Stimulated activated CD8-positive, alpha-beta memory T cell treated with anti-CD3 and anti-CD28 coated beads, Interleukin-2, amount 100 ng/mL, for 1 hour (primary cell): ENCODE measurements at places on chromosomes 5 and 9.

DNA sequence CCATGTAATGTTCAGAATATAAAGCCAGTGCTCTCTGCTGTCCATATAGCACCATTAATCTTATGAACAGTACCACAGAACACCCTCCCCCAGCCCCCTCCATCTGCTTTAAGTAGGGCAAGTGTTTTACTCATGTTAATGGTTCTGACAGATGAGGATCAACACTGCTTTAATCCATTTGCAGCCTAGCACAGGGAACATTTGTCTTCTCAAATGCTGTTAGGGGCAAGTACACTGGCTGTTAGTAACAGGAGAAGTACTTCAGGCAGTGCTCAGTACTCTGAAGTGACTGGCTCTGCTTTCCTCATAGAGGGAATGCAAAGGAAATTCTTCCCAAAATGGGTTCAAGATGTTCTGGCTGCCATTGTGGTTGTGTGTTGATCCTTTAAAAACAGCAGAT is 202.6 kb downstream of the DCP2 start:
- DNase-seq = no peak

DNA sequence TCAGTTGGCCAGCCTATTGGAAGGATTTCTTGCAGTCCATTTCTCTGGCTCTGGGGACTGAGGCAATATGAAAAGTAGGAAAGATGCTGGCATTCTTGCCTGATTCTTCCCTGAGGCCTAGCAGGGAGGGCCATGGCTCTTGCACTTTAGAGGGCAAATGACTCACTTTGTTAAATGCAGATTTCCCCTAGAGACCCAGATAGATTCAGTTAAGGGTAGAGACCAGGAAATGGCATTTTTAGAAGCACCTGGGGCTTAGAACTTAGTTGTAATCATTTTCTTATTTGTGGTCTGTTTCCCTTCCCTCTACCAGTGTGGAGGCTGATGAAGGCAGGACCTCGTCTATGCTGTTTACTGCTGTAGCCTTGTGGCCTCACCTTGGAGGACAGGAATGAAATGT is 112.8 kb upstream of the NR3C1 start:
- DNase-seq = no peak

- no peak for DNase-seq
Measured at GRCh38 chr5:141127305-141127704, 5.7 kb downstream of the PCDHB4 start.

DNA sequence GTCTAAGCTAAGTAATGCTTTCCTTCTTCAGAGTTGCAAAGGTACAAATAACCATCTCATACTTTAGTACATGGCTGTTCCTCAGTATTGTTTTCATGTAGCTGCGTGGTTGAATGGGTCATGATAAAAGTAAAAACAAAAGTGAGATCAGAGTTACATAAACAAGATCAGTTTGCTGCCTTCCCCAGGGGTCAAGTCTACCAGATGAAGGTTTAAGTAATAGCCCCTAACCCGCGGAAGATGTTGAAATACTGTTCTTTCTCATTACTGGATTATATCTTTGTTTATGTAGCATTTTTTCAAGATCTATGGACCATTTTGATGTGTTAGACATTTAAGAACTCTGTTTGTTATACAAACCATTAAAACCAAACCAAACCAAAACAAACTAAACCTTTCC is 34.1 kb upstream of the ARRDC3 start:
- no peak for DNase-seq

DNA sequence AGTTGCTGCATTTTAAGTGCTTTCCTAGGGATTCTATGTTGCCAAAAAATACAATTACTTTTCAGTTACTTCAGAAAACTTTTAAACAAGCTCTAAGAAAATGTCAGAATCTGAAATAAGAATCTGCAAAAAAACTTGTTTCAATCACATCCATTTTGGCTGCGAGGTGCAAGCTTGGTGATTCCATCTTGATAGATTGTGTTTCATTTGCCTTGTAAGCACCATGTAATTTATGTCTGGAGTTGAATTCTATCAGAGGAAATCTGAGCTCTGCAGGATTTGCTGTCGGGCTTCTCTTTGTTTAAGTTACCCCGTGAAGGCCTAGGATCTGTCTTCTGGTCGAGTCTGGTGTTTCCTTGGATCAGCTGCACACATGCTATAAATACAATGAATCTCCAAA is 40.4 kb upstream of the MAN2A1 start:
- DNase-seq = no peak

GRCh38 chr5:173396311-173396993 is 68.2 kb upstream of the STC2 start:
- no peak for DNase-seq

GRCh38 chr5:119743927-119744326 is 114.6 kb downstream of the FAM170A start:
- no peak for DNase-seq

DNA sequence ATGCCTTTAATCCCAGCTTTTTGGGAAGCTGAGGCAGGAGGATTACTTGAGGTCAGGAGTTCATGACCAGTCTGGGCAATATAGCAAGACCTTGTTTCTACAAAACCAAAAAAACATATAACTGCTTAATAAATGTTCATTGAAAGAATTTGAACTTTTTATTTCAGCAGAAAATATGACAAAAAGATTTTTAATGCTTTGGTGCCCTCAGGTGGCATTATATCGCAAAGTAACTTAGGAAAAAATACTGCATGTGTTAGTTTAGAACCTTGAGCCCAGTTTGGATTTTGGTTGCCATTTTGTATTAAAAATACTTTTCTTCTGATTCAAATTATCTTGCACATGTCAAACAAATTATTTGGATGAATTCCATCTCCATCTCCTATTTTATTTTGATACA is 103.2 kb downstream of the GPBP1 start:
- no peak for DNase-seq

- DNase-seq = no peak
Measured at GRCh38 chr5:6201631-6202030, 176.7 kb downstream of the MED10 start.

GRCh38 chr9:69877852-69878514 is 57.4 kb downstream of the CFAP95 start:
- no peak for DNase-seq

DNA sequence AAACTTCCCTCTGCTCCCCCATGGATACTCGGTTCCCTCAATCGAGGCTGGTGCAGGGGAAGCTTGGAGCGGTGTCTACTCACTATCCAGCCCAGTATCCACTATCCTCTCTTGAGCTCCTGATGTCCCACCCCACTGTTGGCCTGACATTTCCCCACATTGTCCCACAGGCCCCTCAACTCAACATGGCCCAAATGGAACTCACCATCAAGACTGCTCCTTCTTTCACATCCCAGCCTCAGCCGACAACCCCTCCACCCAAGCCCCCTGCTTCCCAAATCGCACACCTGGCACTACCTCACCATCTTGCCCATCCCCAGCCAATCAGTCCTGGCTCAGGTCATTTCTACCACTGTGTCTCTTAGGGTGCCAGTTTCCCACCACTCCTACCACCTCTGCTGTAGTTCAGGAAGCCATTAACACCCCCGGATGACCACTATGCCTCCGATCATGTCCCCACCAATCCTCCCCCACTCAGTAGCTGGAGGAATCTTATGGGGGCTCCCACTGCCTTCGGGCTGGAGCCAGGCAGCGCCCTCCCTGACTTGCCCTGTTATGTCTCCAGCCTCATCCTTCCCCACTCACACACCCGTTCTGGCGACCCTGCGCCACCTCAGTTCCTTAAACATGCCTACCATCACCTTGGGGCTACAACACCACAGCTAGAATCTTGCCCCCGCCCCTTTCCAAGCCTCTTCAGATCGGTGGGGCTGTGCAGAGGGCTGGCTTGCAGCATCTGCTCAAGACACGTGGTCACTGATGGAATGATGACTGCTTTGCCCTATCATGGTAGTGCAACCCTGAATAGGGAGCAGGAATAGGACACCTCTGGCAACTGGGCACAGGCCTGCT is 273.6 kb downstream of the FSTL4 start:
- no peak for DNase-seq

DNA sequence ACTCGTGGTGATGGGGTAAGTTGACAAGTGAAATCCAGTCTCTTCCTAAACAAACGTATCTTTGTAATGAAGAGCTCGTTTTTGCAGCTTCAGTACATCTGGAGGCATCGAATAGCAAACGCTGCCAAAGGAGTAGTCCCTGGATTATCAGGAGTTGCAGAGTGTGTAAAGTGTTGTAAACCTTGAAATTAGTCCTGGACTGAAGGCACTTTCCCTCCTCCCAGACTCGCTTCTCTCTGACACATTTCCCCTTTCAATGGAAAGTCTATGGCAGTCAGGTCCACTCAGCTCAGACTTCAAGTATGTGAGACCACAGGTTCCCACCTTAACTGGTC is 1.5 kb upstream of the PBX3 start:
- DNase-seq = no peak

- no peak for DNase-seq
Measured at GRCh38 chr5:17415321-17415758, 82.7 kb upstream of the TAF11L2 start.

DNA sequence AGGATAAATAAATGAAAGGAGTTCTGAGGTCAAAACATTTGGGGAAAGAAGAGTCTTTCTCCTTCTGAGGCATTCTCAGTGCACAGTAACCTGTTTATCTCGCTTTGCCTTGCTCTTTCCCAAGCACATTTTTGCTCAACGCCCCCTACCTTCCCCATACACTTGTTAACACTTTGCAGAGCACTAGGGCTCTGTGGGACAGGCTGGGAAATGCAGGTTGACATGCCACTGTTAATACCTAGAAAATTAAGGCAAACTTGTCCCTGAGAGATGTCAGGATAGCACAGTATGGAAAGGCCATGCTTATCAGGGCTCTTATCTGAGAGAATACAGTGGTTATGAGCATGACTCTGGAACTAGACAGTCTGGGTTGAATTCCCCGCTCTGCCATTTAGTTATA is 152.0 kb downstream of the DOCK8 start:
- DNase-seq = no peak

DNA sequence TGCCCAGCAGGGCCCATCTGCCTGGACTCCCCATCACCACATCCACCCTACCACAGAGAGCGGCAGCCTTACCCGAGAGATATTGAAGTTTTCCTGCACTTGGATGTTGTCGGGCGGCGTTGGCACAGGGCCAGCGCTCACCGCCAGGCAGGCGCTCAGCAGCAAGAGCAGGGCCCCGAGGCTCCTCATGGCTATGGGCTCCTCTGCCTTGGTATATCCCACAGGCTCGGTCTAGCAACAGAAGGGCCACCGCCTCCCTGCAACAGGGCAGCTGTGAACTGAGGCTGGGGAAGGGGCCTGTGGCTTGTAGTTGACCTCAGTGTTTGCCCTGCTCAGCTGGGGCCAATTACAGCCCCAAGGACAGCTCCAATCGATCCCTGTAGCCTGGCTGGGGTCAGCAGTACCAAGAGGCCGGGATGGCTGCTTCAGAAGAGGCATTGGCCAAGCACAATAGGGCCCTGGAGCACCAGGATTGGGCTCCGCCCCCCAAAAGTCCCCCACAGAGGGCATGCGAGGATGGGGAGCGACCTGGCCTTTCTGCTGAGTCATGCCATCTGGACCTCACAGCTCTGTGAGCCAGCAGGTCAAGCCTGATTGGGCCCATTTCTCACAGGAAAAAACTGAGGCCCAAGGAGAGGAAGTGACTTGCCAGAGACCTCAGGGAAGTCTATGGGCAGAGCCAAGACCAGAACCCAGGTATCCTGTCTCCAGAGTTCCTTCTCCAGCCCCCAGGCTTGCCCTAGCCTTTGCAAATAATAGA is at the start of gene AMBP:
TSS of gene AMBP (minus strand) at position 280 of the 760 bp plus-strand sequence. CDS start at position 189, 91 bp downstream.
- DNase-seq = no peak

DNA sequence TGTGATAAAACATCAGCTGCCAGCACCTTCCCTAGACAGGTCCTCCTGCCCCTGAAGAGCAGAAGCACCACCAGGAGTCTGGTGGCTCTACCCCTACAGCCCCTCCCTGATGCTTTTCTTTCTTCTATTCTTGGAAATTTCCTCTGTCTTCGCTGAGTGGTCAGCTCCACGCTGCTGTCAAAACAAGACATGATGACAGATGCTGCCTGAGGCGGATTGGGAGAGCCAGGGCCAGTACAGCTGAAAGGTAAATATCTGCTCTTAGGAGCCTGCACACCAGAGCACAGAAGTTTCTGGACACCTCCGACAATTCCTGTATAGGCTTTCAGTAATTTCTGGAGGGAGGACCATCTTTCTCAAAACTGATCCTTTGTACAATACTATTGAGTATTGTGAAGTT is 4.7 kb upstream of the OR1Q1 start:
- DNase-seq = no peak

DNA sequence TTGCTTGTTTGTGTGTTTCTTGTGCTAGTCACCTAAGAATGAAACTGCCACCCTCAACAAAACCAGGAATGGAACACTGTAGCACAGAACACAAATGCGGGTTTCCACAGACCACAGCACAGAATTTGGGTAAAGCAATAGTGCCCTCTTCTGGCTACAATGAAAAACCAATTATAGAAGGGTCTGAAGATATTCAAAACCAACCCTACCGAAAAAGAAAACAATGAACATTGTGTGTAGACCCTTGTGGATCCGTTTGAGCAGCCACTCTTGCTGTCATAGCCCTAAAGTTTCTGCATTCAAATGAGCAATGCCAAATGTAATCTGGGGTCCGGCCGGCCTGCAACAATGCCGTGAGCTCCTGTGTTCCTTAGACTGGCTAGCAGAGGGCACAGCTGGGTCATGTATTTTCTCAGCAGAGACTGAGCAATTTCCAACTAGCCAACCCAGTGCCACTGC is 8.3 kb upstream of the ENC1 start:
- no peak for DNase-seq

GRCh38 chr5:169651526-169651925 is 14.5 kb downstream of the DOCK2 start:
- no peak for DNase-seq

DNA sequence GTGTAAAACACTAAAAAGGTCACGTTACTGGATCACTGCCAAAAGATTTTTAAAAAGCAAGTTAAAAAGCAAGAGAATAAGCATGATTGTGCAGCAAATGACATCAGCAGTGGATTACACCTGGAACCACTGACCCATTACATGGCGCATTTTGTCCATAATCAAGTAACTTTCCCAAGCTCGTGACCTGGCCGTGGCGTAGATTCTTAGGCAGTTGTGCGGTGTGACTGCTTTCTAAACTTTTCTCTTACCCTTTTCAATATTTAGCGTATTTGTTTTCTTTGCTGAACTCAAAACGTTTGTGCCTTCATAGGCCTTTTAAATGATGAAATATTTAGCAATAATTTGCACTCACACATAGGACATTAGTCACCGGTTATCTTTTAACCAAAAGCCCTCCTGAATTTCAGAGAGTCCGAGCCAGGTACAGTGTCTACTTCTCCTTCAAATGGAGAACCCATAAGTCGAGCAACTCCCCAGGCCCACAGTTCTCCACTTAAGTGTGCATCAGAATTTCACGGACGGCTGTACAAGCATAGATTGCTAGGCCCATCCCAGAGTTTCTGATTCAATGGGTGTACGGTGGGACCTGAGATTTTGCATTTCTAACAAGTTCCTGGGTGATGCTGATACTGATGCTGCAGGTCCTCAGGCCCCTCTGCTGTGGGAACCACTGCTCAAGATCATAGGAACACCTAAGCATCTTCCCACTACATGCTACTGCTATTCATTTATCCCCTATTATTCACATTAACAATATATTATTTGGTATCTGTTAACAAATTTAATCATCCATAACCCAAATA is 144.4 kb downstream of the GLIS3 start:
- DNase-seq = no peak

- no peak for DNase-seq
Measured at GRCh38 chr9:136664000-136664915, 1.5 kb downstream of the EGFL7 start.

GRCh38 chr9:93828331-93829097 is 126.6 kb downstream of the BARX1 start:
- no peak for DNase-seq
